Neuronal stem cell (in vitro differentiated cells): ENCODE measurements at places on chromosomes 11 and 22.

DNA sequence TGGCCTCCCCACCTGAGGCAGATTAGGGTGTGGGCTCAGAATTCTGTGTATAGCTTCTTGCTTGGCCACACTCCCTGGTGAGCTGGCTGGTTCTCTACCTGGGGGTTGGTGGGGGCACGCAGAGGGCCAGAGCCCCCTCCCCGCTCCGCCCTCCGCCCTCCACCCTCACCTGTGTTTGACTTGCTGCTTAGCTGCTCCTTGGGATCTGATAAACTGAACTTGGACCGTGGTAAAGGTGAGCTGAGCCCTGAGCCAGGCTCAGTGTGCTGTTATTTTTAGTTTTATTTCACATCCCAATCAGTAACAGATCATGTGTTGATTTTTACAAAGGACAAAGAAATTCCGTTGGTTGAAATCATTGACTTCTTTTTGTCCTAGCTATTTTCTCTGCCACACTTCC lies 2.0 kb downstream of the OVOL1 start:
- no peak for DNase-seq

DNA sequence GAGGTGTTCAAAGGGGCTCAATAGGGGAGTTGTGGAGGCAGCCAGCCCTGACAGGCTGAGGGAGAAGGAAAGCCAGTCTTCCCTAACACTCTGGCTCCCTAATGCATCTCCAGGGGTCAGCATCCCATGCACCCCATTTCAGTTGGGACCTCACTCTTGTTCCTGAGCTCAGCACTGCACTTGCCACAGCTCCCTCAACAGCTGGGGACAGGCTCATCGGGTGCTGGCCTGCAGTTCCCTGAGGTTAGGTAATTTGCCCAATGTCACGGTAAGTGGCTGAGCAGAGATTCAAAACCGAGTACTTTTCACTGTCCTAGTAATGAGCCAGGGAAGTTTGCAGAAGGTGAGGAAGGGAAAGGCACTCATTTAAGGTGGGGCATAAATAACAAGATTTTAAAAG lies 20.8 kb downstream of the VSTM5 start:
- DNase-seq = no peak

DNA sequence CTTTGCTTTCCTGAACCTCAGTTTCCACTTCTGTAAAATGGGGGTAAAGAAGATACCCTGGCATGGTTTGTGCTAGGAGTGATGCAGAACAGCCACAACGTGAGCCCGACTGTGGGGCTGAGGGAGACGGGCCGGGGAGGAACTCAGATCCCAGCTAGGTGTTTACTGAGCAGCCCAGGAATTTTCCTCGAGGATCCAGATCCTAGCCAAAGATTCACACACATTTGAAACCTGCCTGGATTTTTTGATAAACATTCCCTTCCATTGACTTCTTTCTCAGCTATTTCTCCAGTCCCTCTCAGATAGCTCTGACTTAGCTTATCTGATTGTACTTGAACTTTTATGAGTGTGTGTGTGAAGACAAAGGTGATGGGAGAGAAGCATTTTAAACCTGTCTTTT lies 98.0 kb downstream of the KIAA1671 start:
- no peak for DNase-seq

GRCh38 chr11:65224930-65225278 lies 36.9 kb upstream of the POLA2 start:
- no peak for DNase-seq

DNA sequence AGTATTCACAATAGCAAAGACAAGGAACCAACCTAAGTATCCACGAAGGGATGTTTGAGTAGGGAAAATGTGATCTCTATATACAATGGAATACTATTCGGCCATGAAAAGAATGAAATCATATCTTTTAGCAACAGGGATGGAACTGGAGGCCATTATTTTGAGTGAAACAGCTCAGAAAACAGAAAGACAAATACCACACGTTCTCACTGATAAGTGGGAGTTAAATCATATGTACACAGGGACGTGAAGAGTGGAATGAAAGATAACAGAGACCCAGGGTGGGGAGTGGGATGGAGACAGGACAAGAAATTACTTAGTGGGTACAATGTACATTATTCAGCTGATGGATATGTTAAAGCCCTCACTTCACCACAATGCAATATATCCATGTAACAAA lies 1012.7 kb downstream of the TBC1D22A start:
- DNase-seq = no peak

- no peak for DNase-seq
These were observed 7.7 kb upstream of the SLC1A2 start for GRCh38 chr11:35427071-35427470.

GRCh38 chr22:41482319-41482935 lies 13.5 kb downstream of the ACO2 start:
- DNase-seq = no peak

GRCh38 chr22:19766511-19767426 lies 6.2 kb downstream of the TBX1 start:
- DNase-seq = no peak

GRCh38 chr22:22430111-22430820 lies 78.3 kb downstream of the ZNF280B start:
- DNase-seq = no peak

DNA sequence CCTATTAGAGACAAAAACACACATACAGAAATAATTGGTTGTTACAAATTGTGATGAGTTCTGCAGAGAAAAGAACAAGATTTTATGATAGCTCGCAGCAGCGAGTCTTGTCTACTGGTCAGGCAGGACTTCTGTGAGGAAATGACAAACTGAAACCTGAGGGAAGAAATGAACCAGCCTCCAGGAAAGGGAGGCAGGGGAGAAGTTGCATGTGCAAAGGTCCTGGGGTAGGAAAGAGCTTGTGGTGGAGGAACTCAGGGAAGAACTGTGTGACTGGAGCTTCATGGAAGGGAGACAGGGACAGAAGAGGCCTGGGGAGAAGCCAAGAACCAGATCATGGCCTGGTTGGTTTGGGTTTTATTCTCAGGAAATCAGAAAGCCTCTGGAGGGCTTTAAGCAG lies 9.2 kb upstream of the RAB1B start:
- no peak for DNase-seq

DNA sequence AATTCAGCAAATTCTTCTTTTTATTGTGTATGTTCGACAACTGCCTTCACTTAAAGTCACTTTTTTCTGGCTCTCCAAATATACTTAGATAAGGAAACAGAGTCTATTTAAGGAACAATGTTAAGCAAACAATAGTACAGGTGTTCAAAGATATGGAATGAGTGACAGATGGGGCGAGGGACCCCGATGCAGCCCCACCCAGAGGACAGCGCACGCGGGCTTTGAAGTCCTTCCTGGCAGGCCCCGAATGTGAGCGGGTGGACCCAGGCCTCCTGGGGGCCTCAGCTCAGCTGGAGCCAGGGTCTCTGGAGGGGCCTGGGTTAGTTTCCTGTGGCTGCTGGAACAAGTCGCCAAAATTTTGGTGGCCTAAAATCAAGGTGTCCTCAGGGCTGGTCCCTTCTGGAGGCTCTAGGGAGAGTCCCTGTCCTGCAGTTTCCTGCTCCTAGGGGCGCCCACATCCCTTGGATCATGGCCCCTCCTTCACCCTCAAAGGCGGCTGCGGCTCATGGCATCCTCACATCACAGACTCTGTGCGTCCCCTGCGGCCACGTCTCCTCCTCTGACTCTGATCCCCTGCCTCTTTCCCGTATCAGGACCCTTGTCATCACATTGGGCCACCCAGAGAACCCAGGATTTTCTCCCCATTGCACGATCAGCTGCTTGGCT lies 40.6 kb upstream of the KCNQ1OT1 start:
- no peak for DNase-seq

- DNase-seq = no peak
These were observed 64.8 kb downstream of the STIM1 start for GRCh38 chr11:3920148-3920852.

GRCh38 chr22:23772315-23772648 lies 367 bp upstream of the MMP11 start:
- DNase-seq = no peak

GRCh38 chr22:44890416-44891292 lies 119.2 kb downstream of the PHF21B start:
- no peak for DNase-seq

DNA sequence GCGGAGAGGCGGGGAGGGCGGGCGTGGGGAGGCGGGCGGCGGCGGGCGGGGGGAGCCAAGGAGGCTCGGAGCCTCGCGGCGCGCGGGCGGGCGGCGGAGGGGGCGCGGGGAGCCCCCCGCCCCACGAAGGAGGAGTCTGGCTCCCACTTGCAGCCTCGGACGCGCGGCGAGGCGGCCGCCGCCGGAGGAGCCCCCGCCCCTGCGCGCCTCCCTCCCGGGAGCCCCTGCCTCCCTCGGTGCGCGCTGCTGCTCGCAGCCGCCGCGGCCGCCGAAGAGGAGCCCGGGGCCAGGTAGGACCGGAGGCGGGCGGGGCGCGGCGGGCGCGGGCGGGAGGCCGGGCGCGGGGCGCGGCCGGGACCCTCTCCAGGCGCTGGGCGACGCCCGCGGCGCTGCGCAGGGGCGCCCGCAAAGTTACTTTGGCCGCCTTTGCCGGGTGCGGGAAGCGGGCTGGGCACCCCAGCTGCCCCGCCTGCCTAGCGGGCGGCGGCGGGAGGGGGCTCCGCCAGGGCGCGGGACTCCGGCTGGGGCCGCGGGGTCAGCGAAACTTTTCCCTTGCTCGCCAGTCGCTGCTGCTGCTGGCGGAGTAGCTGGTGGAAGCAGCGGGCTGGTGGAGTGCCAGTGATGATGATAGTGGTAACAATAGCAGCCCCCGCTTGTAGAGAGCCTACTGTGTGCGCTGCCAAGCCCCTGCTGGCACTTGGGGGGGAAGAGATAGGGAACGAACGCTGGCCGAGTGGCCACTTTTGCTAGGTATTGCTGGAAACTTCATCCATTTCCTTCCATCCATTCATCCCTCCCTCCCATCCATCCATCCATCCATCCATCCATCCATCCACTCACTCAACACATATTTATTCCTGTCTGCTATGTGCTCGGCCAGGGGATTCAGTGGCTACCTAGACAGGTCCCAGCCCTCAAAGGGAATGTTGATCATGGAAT lies at the start of gene MPPED1:
Gene MPPED1 (plus strand): TSS at position 146 of the 939 bp plus-strand sequence. CDS start 12,972 bp downstream, outside the sequence.
- no peak for DNase-seq

DNA sequence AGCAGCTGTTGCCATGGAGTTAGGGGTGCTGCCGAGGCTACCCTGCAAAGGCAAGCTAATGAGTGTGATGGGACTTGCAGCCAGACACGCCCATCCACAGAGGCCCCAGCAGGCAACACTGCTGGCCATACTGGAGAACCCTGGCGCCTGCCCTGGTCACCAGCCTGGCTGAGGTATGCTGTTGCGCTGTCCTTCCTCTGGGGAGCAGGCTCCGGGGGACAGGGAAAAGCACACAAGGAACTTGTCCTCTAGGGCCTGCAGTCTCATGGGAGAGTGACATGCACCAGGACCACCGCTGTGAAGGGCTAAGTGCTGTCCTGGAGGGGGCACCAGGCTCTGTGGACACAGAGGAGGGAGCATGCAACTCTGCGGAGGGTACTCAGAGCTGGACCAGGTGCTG lies 35.8 kb downstream of the TOM1 start:
- no peak for DNase-seq

GRCh38 chr22:49192180-49192856 lies 635.4 kb downstream of the BRD1 start:
- no peak for DNase-seq

GRCh38 chr11:126411971-126412381 lies 56.5 kb downstream of the ST3GAL4 start:
- DNase-seq = no peak

GRCh38 chr11:63839508-63840355 lies 822 bp downstream of the MARK2 start:
- DNase-seq = no peak

DNA sequence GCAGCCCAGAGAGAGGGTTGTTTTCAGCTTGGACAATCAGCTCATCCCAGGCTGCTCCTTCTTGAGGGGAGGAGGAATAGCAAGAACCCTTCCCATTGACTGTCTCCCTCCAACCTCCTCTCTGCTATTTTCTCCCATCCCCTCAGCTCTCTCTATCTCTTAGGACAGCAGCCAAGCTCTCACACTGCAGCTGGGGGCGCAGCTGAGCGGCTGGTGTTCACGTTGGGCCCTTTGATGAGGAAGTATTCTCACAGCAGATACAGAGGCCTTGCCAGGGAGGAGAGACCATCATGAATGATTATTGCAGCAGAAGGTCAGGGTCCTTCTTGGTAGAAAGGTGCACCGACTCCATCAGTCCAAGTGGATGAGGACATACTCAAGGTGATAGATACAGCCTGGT lies 26.5 kb upstream of the CADM1 start:
- DNase-seq = no peak
